ENCODE measurements at places on chromosomes 1 and 21.

- DNase-seq = no peak
These were observed 16.0 kb downstream of the ATP1A1 start for GRCh38 chr1:116389013-116389412.

- DNase-seq = no peak
These were observed 23.1 kb downstream of the GPR137B start for GRCh38 chr1:236165238-236165981.

GRCh38 chr21:44637018-44637850 lies at the start of gene KRTAP10-10:
Gene KRTAP10-10, plus strand, starts transcription at chr21:44637356. Its CDS starts 62 bp downstream, at chr21:44637418.
- no peak for DNase-seq

DNA sequence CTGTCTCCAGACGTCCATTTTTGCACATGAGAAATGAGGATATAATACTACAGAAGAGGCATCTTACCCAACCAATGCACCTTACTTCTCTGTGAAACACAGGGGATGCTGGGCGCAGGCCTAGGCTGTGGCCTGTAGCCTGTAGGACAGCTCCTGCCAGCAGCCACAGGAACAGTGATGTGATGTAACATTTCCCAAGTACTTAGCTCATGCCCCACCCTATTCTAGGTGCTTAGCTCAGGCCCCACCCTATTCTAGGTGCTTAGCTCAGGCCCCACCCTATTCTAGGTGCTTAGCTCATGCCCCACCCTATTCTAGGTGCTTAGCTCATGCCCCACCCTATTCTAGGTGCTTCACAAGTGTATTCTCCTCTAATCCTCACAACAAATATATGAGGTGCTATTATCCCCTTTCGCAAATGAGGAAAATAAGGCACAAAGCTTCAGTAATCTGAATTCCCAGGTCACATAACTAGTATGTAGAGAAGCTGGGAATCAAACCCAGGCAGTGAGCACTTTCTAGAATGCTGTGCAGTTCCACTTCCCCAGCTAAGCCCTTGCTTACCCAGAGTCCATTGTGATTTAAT lies 4.6 kb upstream of the NAXE start:
- DNase-seq = no peak

DNA sequence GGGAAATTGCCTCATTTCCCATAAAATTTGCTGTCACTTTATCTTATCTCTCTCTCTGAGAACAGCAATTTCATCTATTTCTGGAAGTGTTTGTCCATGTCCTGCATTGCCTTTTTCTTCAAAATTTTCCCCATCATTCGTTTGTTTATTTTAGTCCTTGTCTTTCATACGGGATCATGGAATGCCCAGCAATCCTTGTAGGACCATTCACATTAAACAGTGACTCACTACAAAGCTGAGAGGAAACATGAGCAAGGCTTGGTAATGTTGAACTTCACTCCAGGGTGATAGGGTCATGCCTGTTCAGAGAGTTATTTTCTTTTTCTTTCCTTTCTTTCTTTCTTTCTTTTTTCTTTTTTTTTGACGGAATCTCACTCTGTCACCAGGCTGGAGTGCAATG lies 32.2 kb upstream of the HNRNPU start:
- DNase-seq = no peak

- no peak for DNase-seq
These were observed 47.4 kb upstream of the MTF2 start for GRCh38 chr1:93031711-93032110.

DNA sequence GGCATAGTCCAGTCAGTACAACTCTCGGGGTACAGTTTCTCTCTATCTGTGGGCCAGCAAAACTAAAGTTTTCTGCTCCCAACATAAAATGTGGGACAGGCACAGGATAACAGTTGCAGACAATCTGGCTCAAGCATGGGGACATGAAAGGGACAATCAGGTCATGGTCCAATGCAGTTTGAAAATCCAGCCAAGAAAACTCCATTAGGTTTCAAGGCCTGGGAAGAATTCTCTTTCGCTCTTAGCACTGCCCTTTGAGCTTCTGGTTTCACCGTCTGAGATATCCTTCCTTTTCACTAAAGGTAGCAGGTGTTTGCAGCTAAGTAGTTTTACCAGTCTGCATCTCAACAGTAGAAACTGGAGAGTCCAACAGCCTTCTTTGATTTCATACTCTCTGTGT lies 21.1 kb upstream of the IL22RA1 start:
- no peak for DNase-seq

DNA sequence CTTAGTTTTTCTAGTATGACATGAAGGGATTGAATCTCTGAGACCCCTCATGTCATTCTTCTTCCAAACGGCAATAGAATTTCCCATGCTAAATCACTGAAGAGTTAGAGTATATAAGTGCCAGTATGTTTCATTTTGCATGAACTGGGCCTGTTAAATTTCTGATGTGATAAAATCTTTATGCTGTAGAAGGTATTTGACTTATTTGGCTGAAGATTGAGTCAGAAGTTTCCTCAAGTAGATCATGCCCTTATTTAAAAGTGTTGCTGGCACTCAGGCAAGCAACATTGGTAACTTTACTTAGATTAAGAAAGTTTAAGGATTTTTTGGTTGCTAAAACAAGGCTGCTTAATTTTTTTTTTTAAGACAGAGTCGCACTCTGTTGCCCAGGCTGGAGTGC lies 13.3 kb downstream of the ATF6 start:
- DNase-seq = no peak

GRCh38 chr21:37855271-37855646 lies 61.0 kb downstream of the KCNJ6 start:
- no peak for DNase-seq

DNA sequence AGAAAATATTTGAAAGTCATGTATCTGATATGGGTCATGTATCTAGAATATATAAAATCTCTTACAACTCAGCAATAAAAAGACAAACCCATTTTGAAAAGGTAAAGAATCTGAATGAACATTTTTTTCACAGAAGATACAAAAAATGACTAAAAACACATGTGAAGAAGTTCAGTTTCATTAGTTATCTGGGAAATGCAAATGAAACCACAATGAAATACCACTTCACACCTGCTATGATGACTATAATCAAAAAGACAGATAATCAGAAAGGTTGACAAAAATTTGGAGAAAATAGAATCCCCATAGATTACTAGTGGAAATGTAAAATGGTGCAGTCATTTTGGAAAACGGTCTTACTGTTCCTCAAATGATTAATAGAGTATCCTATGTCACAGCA lies 631.0 kb downstream of the MRPL39 start:
- no peak for DNase-seq

GRCh38 chr1:12143631-12144155 lies 23.1 kb upstream of the TNFRSF1B start:
- DNase-seq = no peak

- DNase-seq = no peak
These were observed 63.1 kb downstream of the KIF21B start for GRCh38 chr1:200960236-200960947.

DNA sequence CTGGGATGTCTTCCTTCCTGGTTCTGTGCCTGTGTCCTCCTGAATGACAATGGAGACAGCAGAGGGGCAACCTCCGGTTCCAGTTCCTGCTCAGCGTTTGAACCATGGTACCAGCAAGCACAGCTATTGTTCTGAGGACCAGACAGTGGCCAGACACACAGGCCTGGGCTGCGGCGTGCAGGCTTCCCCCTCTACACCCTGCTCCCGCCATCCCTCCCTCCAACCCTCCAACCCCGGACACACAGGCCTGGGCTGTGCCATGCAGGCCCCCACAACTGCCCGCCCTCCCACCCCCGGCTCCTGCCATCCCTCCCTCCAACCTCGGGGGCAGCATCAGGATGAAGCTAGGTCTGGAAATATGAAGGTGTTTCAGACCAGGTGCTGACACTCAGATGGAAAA lies 5.6 kb upstream of the MEGF6 start:
- no peak for DNase-seq

DNA sequence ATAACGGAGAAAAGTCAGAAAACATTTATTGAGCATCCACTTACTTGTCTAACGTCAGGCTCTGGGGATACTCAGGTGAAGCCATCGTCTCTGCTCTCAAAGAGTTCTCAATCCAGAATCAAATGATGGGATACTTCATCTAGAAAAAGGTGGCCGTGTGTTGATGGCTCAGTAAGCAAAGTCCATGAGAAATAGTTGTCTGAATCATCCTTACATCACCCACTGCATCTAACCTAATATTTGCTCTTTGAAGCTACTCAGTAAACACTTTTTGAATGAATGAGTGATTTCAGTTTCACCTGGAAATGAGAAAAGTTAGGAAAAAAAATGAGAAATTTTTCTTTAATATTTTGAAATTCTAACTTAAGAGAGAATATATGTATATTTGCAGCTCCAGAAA lies 155.3 kb upstream of the PKN2 start:
- no peak for DNase-seq

DNA sequence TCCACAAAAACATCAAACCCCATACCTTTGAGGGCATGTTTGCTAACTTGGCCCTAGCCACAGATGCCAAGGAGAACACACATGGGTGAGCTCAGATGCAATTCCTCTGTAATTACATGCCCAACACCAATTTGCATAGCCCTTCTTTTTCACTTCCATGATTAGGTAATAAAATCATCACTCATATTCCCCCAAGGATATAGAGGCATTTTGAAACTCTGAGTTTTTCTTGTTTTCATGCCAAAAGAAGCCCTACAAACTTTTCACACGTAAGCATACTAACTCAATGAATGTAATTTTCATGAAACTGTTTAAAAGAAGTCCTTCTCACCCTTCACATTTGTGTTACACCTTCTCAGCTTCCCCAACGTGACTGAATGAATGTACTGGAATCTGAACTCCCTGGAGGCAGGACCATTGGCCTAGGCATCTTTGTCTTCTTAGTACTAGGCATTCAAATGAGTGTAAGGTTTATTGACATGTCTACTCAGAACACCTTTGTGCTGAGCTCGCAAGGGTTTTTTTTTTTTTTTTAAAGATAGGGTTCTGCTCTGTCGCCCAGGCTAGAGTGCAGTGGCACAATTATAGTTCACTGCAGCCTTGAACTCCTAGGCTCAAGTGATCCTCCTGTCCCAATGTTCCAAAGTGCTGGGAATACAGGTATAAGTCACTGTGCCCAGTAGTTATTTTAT lies 31.0 kb downstream of the FBXO42 start:
- no peak for DNase-seq

GRCh38 chr1:247528812-247529474 lies 7.3 kb downstream of the OR2C3 start:
- no peak for DNase-seq

DNA sequence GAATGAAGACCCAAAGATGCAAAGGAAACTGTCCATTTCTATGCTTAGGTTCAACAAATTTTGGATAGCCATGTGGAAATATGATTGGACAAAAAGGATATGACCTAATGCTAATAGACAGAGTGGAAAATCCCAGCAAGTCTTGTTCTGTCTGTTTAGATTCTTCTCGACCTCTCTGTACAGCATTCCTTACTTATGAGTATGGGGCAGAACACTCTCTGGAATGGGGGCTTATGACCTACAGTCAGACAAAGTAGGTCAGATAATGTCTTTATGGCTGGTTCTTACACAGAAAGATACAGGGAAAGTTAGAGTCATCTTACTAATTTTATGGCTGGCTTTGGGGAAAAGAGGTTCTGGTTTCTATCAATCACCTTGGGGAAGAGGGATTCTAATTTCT lies 2.8 kb downstream of the GCSAML start:
- no peak for DNase-seq

GRCh38 chr21:35900539-35900938 lies 159.8 kb downstream of the SETD4 start:
- DNase-seq = no peak

- DNase-seq = no peak
These were observed 36.3 kb upstream of the AHCYL1 start for GRCh38 chr1:109948285-109948630.

- no peak for DNase-seq
These were observed 46.0 kb downstream of the ALG6 start for GRCh38 chr1:63413394-63413793.

- DNase-seq = no peak
These were observed 129.8 kb downstream of the VAV3 start for GRCh38 chr1:107835151-107835670.

DNA sequence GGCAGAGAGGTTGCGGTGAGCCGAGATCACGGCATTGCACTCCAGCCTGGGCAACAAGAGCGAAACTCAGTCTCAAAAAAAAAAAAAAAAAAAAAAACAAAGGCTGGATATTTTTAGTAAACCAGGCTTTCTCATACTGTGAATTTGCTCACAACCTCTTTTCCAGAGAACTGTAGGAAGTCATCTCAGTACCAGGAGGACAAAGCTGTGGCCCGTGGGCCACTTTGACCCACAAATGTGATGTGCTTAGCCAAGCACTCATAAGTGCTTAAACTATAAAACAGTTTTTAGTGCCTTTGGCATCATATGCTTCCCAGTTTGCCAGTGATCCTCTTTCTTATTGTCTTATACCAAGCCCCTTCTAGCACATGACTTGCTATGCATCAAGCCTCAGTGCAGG lies 46.5 kb downstream of the RNF11 start:
- no peak for DNase-seq

GRCh38 chr1:209805341-209805781 lies 581 bp downstream of the IRF6 start:
- DNase-seq = no peak

DNA sequence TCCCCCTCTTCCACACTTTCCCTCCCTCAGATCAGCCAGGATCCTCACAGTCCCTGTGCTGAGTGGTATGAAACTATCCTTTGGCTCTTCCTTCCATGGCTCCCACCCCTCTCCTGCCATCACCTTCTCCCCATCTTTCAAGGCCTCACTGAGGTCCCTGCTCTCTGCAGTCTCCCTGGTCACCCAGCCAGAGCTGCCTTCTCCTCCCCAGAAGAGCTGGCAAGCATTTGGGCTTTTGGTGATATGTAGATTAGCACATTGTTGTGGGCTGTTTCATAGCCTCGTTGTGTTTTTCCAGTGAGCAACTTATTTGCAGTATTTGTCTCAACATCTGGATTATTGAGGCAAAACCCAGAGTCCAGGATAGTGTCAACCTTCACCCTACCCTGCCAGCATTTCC lies 2.2 kb downstream of the CSF1 start:
- no peak for DNase-seq

DNA sequence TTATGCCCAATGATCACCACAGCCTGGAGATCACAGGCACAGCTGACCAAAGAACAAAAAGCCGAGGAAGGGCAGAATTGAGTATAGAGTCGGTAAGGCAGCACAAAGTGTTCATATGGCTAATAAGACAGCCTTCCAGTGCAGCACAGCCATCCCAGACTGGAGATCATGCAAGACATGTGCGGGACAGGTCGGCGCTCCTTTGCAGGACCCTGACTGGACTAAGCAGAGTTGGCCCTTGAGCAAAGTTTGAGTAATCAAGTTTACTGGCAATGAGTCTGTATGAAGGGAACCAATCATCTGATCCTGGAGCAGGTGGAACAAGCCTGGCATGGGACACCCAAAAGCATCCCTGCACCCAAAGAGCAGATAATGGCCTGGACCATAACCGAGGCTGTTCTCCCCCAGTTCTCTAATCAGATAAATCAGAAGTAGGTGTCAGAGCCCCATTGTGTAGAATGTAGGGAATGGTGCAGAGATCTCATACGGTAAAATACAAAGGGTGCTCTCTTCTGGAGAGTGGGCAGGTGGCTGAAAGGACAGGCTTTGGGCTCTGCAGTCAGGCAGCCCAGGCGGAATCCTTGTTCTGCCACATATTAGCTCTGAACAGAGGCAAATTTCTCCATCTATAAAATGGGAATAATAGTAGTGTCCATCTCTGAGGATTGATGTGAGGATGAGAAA lies 10.7 kb upstream of the DNASE2B start:
- no peak for DNase-seq

Measured in stimulated activated CD8-positive, alpha-beta memory T cell treated with anti-CD3 and anti-CD28 coated beads, Interleukin-7, amount 100 ng/mL, for 4 hours (primary cell).